CD4-positive, alpha-beta T cell treated with Interleukin-15 for 1 hour (primary cell): ENCODE measurements at places on chromosomes 12 and 14.

- DNase-seq: no peak
Measured at GRCh38 chr12:112421363-112421762, 2.6 kb downstream of the PTPN11 start.

DNA sequence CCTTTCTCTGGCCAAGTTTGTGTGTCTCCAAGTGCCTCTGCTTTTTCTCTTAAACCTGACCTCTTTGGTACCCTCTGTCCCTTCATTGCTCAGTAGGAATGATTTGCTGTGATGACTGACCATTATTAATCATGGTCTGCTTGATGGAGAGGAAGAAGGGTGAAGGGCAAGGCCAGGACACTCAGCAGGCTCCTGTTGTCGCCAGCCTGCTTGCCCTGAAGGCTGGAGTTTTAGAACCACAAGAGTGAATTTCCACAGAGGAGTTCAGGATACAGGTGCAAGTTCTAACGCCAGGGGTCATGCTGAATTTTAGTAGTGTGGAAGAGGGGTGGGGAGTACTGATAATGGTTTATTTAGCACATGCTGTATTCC lies 2.8 kb upstream of the ITGA5 start:
- no peak for DNase-seq

DNA sequence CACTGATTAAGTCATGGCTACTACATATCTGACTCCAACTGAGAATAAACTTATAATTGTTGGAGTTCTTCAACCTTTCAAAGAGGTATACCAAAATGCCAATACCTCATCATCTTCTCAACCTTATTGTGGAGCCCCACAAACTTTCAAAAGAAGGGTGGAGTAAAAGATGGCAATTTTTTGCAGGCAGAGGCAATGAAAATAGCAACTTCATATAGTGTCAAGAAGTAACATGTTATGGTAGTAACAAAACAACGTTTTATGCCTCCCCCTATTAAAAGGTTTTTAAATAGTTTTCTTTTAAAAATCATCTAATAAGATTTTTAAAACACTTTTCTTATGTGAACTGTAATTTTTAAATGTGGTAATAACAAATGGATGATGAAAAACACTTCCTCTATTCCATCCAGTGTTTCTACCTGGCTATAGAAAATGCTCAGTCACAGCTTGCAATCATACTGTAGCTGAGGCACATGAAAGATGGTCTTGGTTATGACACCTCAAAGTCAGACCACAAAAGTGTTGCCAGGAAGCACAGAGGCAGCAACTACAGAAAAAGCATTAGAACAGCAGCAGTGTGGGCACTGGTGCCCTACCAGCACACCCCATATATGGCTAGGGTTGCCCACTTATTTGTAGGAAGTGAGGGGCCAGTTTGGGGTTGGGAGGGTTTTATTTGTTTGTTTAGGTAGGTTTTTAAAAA lies 7.0 kb downstream of the PPP1R12A start:
- DNase-seq: peak; percentile 49

DNA sequence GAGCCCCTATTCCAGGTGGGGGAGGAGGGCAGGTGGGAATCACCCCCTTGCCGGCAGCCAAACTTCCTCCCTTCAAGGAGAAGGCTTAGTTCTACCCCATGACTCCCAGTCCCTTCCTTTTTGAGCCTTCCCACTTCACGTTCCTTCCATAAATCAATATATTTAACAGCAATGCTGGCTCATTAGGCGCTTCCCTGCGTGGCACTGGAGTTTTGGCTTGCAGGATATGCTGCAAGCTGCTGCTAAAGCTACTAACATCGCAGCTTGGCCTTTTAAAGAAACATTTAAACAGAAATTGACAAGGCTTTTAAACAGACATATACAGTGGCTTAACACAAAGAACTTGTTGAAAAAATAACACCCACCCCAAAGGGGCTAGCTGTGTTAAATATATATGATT lies 308.0 kb upstream of the FKBP4 start:
- no peak for DNase-seq

DNA sequence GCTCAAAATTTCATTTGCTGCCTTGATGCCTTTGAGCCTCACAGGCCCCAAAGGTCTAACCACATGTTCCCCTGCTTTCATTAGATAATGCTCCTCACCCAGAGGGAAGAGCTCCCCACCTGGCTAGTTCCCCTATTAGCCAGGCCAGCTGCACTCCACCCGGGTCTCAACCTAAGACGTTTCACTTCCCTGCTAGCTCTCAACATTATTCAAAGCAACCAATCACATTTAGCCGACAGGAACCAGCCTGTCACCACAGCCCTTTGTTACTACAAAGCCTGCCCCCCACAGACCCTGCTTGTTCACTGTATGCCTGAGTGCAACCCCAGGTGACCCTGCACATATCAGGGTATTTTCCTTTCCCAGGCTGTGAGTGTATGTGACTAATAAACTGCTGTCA lies 78.6 kb downstream of the SLC15A5 start:
- DNase-seq: peak; percentile 22

- peak; percentile 14 for DNase-seq
Measured at GRCh38 chr14:73248108-73248868, 11.0 kb downstream of the PAPLN start.

GRCh38 chr14:61360796-61361525 lies 39.6 kb downstream of the PRKCH start:
- DNase-seq: no peak

DNA sequence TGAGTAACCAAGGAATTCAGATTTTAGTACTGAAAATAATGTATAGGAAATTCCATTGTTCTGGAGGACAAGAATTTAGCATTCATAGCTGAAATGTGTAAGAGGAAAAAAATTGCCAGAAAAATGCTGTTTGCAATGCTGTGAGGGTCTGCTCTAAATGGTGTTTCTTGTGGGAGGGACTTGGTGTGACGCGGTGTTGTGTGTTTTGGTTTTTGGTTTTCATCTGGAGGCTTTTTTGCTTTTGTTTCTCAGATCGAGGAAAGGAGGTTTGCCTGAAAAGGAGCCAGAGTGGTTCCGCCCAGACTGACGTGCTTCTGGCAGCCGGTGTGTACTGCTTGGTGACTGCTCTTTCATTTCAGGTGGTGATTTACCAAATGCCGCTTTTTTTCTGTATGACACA lies 211.8 kb upstream of the HMGA2 start:
- DNase-seq: no peak

DNA sequence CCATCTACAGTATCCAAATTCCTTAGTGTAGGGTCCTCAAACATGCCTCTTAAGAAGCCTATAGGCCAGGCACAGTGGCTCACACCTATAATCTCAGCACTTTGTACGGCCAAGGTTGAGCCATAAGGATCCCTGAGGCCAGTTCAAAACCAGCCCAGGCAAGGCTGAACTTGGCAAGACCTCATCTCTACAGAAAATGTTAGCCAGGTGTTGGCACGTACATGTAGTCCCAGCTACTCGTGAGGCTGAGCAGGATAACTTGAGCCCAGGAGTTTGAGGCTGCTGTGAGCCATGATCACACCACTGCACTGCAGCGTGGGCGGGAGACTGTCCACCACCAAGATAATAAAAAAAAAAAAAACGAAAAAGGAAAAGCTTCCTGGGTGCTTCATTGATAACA lies 6.8 kb downstream of the CCDC59 start:
- no peak for DNase-seq

DNA sequence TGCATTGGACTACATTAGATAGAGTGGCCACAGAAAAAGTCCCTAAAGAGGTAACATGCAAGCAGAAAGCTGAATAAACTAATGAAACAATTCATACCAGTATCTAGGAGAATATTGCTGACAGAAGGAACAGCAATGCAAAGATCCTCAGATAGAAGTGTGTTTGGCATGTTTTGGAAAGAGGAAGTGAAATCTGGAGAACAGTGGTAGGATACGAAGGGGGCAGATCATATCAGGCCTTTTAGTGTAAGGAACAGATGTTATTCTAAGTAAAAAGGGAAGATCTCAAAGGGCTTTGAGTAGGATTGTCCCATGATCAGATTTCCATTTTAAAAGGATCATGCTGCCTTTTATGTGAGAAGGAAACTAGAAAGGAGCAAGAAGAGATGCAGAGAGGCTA lies 342.9 kb downstream of the PAWR start:
- DNase-seq: no peak

DNA sequence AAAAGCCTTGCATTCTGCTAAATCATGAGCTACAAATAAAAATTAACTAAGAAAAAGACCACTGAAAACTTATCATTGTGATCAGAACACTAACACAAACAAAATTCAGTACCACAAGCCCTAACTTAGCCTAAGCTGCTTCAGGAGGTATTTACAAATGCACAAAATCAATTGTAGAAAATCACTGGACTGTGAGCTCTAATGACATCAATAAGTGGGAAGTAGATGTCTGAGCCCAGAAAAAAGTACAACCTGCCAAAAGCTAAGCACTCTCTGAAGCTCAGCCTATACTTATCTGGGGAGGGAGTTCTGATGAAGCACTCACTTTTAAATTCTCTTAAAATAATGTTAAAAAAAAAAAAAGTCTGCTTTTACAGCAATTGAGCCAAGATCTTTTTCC lies 92.9 kb downstream of the SLCO1B1 start:
- DNase-seq: no peak

GRCh38 chr12:127054531-127054930 lies 1212.4 kb upstream of the TMEM132C start:
- DNase-seq: no peak

GRCh38 chr14:101126731-101127130 lies 223.2 kb upstream of the RTL1 start:
- DNase-seq: no peak

- no peak for DNase-seq
Measured at GRCh38 chr12:83629931-83630330, 943.2 kb downstream of the TMTC2 start.

DNA sequence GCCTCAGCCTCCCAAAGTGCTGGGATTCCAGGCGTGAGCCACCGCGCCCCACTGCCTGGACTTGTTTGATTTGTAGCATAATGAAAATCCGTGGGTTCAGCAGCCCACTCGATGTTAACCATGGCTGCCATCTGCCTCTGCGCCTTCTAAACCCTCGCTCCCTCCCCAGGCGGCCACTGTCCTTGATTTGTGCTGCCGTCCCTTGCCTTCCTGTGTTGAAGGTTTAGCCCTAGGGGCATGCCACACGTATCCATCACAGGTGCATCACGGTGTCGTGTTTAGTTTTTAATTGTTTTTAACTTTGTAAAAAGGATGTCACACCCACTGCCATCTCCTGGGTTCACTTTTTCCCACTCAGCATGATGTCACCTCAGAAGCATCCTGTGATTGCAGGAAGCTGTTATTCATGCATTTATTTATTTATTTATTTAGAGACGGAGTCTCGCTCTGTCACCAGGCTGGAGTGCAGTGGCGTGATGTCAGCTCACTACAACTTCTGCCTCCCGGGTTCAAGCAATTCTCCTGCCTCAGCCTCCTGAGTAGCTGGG lies 24.5 kb upstream of the ULK1 start:
- no peak for DNase-seq

DNA sequence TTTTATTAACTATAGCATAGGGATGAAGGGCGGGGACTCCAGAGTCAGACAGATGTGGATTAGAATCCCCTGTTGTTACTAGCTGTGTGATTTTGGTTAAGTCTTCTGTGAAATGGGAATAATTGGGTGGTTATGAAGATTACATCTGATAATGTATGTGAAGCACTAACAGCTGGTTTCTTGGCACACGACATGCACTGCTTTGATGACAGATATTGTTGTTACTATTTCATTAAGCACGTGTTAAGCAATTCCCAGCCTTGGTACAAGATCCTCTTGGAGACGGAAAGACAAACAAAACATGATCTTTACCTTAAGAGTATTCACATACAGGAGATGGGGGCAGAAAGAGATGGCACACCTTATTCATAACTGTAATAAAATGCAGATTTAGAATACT lies 7.9 kb downstream of the PPFIBP1 start:
- no peak for DNase-seq

DNA sequence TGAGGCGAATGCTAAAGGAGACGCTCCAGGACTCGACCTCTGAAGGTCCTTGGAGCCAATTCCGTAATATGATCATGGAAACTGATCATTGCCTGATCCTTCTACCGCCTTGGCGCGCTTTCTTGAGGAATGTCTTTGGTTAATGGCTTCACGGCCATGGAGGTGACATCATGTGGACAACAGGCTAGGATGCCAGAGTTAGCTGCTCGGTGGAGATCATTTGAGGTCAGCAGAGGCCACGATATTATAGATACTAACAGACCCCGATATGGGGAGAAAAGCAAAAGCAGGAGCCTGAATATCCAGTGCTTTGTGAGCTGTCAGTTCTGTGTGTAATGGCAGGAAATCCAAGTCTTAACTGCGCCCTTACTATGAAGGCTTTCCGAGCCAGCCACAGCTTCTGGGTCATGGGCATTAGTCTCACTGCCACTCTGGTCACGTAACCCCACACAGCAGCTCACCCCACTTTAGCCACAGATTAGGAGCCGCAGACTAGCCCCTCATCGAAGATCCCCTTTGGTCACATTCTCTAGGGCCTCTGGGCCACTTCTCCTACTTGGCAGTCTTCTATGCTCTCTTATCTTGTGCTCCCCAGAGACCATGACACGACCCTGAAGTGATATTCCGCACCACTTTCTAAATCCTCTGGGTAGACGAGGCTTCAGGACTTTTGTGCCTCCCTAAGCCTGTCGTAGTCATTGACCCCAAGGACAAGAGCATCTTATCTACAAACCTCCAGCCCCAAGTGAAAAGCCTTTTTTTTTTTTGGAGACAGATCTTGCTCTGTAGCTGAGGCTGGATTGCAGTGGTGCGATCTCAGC lies 724 bp upstream of the CS start:
- no peak for DNase-seq

- no peak for DNase-seq
Measured at GRCh38 chr12:29589286-29589820, 91.9 kb upstream of the OVCH1 start.

DNA sequence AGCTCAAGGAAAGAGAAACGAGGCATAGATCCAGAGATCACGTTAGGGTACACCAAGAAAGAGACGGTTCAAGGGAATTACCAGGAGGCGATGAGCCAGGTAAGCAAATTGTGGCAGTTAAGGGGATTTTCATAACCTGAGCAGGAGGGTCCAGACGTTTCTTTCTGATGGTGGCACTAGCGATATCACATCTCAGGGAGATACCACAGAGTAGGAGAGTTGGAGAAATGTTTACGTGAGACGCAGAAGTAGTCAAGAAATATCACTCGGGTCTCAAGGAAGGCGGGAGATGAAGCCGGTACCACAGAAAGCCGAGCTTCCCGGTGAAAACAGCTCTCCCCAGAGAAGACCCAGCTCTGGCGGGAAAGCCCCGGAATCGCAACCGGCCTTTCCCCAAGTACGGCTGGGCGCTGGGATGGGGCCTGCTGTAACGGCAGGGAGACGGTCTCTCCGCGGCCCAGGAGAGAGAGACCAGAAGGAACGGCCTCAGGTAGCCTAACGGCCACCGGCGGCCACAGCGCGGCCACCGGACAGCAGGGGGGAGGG lies 485 bp downstream of the SENP1 start:
- DNase-seq: peak; percentile 53

GRCh38 chr14:20632831-20633691 lies 8.4 kb downstream of the OR6S1 start:
- peak; percentile 56 for DNase-seq

GRCh38 chr12:30067146-30067545 lies 283.4 kb upstream of the TMTC1 start:
- DNase-seq: no peak

GRCh38 chr12:91098461-91098860 lies 12.8 kb downstream of the LUM start:
- DNase-seq: no peak

- DNase-seq: peak; percentile 71
Measured at GRCh38 chr14:21014761-21015190, 10.1 kb downstream of the NDRG2 start.
